ENCODE measurements at places on chromosomes 3 and 15.

GRCh38 chr3:43343185-43343584 is 56.8 kb downstream of the SNRK start:
- DNase-seq, result peak; percentile 45

DNA sequence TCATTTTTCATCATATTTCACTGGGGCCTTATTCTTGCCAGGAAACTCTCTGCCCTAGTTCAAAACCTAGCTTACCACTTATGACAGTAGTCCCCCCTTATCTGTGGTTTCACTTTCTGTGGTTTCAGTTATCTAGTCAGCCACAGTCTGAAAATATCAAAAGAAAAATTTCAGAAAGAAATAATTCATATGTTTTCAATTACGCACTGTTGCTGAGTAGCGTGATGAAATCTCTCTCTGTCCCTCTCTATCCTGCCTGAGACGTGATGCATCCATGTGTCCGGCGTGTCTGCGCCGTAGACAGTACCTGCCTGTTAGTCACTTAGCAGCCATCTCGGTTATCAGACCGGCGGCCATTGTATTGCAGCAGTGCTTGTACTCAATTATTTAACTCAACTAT is 369.9 kb upstream of the MCTP2 start:
- no peak for DNase-seq

DNA sequence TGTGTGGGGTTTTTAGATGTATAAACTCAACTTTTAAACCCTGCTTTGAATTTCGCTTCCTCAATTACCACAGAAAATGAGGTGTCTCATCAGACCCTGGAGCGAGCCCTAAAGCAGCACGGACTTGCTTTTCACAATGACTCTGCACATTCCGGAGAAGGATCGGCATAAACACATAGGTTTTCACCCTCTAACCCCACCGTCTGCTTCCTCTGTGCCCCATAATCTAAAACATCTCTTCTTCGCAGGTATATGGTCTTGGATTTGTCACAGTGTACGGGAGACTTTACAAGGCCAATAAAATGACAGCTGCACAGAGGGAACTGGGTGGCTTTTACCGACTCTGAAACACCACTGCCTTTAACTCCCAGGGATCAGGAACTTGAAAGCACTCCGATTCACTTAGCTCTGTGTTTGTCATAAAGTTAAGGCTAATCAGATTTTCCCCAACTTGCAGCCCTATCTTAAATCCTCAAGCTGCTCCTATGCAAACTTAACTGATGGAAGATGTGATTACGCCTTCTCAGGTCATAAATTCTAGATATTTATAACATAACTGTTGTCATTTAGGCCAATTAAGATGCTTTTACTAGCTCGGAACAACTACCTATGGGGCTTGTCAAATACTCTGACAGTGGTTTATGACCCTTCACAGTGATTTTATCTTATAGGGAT is 133.4 kb upstream of the WNT5A start:
- no peak for DNase-seq

GRCh38 chr3:183815563-183815940 is 9.8 kb downstream of the MAP6D1 start:
- no peak for DNase-seq

- peak; percentile 51 for DNase-seq
Measured at GRCh38 chr3:49841126-49841696, 15.2 kb downstream of the TRAIP start.

Measured in stomach (tissue), 19 donors.